Adrenal gland (tissue), 19 donors: ENCODE measurements at places on chromosomes 5 and 9. TPM values are rescaled to one million over a fixed set of nuclear protein-coding genes. Genes with fewer than 3 reads are reported as not detected.

The ZFP37 gene
- 2.5 TPM for total RNA-seq

The SPINK4 gene
- not detected for total RNA-seq

- DNase-seq: no peak
Observed at GRCh38 chr9:129164246-129164930, 13.7 kb downstream of the IER5L start.

- DNase-seq: no peak
Observed at GRCh38 chr9:137478962-137479861, 20.1 kb upstream of the NSMF start.

- peak; percentile 37 for DNase-seq
Observed at GRCh38 chr5:17069995-17070511, 134.0 kb upstream of the MYO10 start.

GRCh38 chr5:43017428-43017815 is 22.7 kb downstream of the ANXA2R start:
- peak; percentile 58 for DNase-seq

DNA sequence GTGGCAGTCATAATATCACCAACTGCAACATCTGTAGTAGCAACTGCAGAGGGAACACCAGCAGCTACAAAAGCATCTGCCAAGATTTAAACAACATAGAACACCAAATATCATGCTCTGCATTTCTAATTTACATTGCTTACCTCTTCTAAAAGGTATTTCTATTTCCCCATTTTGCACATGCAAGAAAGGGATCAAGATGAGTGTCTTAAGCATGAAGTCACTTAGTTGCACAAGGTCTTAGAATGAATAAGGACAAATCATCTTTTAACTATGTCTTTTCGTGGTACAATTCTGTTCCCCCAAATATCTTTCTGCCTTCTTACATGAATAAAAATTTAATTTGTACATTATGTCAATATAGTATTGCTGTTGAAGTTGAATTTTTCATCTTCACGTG is 1746.4 kb downstream of the EFNA5 start:
- DNase-seq: no peak

GRCh38 chr5:62144401-62145022 is 161.5 kb upstream of the KIF2A start:
- no peak for DNase-seq

DNA sequence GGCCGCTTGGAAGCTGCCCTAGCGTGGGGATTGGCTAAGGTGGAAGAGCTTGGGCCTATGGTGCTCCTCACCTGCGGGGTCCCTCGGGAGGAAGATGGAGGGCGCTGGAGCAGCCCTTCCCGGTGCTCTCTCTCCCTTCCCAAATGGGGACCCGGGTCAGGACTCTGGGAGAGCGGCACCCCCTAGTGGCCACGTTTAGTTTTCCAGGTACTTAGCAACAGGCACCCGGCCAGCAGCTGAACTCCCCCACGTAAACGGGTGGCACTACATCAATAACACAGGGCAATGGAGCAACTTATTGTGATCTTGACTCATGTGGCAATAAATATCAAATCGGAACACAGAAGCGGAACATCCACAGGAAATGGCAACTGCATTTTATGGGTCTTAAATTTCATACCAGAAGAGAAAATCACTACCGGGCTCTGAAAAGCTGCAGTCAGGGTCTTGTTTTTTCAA is 316.6 kb downstream of the AGTPBP1 start:
- DNase-seq: peak; percentile 67

GRCh38 chr9:128104171-128104618 is 23.3 kb downstream of the PTGES2 start:
- no peak for DNase-seq

DNA sequence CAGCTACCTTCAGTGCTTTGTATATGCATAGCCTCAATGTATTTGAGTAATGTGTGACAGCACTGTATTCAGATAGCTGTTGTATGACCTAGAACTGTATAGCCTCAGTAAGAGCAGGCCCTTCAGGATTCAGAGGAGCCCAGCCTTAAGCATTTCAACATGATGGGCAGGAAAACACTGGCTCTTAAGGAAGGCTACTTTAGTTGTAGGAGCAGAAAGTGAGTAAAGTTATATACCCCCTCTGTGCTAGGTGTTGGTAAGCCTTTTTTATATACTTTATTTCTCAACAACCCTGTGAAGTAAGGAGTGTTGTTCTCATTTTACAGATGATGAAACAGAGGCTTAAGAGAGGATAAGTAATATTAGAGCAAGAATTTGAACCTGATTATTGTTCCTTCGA is 1.5 kb upstream of the GPR21 start:
- no peak for DNase-seq
